Occipital lobe (tissue), 3 donors: ENCODE measurements at places on chromosomes 2 and 18. TPM values are rescaled to one million over a fixed set of nuclear protein-coding genes. Genes with fewer than 3 reads are reported as not detected.

CLEC4F gene
- not detected for total RNA-seq

CRYGC gene
- not detected for total RNA-seq

C2orf76 gene
- total RNA-seq, result 9.8 TPM

DNPEP gene
- total RNA-seq, result 17.5 TPM

ERBB4 gene
- total RNA-seq, result 127 TPM

MBP gene
- total RNA-seq, result 5.8 TPM

KCNE4 gene
- total RNA-seq, result 3.7 TPM

GLS gene
- total RNA-seq, result 207 TPM

ANTXR1 gene
- total RNA-seq, result 9.8 TPM
